Activated naive CD8-positive, alpha-beta T cell treated with anti-CD3 and anti-CD28 coated beads for 36 hours (primary cell): ENCODE measurements at places on chromosomes 5 and 9.

GRCh38 chr5:176878906-176879662 is 20.1 kb downstream of the HK3 start:
- no peaks in the 10 kb centered on the region for H3K36me3 ChIP-seq
- no peak for DNase-seq
- no peak overlapping the region for H3K4me3 ChIP-seq
- peaks cover 46% of the 10 kb centered on the region for H3K27me3 ChIP-seq
- H3K27ac ChIP-seq, result no peak overlapping the region

GRCh38 chr5:352639-353611 is 31.4 kb downstream of the AHRR start:
- no peaks in the 10 kb centered on the region for H3K4me1 ChIP-seq
- no peak overlapping the region for H3K4me3 ChIP-seq
- H3K27ac ChIP-seq, result no peak overlapping the region
- H3K27me3 ChIP-seq, result no peaks in the 10 kb centered on the region

- peaks cover 11% of the 10 kb centered on the region for H3K4me1 ChIP-seq
- H3K36me3 ChIP-seq, result no peaks in the 10 kb centered on the region
- DNase-seq, result no peak
- H3K27me3 ChIP-seq, result peaks cover 4% of the 10 kb centered on the region
- no peak overlapping the region for H3K4me3 ChIP-seq
- H3K27ac ChIP-seq, result no peak overlapping the region
Measured at GRCh38 chr5:168163966-168164365, 127.5 kb upstream of the WWC1 start.

DNA sequence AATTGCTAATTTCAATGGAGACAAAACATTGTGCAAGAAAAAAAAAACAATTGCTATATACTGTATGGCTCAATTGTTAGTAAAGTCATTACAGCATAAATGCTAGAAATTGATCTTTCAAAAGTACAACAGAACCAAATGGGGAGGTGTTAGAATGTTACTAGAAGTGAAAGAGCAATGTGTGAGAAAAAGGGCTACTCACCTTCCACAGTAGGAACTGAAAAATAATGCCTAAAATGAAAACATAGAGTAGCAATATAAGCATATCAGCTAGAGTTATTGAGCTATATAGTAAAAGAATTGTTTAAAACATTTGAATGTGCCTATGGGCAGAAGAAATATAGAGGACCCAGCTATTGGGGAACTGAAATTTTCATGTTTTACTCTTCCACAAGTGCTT is 10.9 kb upstream of the RXFP3 start:
- H3K27ac ChIP-seq, result no peak overlapping the region
- peaks cover 4% of the 10 kb centered on the region for H3K27me3 ChIP-seq
- no peaks in the 10 kb centered on the region for H3K36me3 ChIP-seq
